ENCODE measurements at places on chromosomes 16 and 17. TPM values are rescaled to one million over a fixed set of nuclear protein-coding genes. Genes with fewer than 3 reads are reported as not detected.

DNA sequence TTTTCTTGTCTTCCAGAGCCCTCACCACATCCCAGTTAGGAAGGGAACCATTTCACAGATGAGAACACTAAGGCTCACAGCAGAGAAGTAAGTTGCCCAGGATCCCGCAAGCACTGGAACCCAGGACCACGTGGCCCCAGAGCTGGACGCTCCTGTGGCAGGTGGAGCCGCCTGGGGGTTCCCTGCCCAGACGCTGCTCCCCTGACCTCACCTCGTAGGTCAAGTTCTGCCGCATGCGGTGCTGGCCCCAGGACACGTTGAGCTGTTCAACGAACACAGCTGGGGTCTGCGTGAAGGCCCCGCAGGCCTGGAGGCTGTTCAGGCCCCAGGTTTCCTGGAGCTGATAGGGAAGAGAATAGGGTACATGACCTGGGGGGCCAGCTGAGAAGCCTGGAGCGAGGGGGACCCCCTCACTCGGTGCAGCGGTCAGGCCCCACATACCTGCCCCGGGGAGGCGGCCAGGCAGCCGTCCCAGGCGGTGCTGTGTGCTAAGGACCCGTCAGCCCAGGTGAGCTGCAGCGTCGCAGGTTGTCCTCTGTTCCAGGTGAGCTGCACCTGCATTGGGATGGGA lies 54.1 kb downstream of the RMI2 start:
- no peak for DNase-seq

DNA sequence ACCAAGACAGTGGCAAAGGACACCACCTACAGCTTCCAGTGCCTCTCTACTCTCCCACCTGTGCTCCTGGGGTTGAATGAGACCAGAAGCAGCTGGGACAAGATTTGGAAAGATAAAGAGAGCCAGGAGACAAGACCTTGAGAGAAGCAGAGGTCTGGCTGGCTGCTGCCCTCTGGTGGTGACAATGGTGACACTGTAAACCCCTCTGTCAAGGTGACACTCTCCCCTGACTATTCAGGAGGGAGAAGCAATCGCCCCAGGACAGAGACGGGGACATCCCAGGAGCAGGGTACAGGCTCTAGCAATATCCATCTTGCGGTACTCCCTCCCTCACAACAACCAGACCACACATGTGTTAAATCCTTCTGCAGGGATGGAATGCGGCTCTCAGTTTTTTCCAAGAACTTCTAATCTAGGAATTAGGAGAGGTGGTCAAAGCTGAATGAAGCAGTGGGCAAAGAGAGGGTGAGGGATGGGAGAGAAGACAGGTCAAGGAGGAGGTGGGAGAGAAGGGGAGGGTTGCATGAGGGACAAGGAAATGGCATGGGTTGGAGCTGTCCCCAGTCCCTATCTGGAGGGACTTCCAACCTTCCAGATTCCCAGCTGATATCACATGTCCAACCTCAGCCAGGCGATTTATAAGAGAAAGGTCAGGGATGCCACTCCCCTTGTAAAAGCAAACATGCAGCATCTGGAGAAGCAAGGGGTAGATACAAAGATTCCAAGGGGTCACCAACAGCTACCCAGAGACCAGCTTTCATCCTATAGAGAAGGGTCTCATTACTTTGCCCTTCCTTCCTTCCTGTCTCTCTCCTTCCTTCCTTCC lies 2.9 kb downstream of the PHOSPHO1 start:
- peak; percentile 66 for DNase-seq

DNA sequence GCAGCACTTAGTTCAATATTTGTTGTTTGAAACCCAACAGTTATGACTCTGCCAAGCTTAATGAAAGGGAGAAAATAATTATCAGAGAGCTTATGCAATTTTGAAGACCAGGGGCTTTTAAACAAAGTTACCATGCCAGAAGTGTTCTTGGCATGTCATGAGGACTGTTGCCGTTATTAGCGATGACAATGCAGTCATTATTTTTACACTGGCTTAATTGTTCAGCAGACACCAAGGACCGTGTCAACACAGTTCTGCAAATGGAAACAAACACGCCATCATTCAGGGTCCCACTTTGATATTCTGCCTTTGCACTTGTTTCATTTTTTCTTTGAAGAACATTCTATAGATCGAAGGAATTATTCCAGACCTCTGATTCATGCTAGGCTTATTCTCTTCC lies 518.5 kb downstream of the CDH13 start:
- no peak for DNase-seq

- no peak for DNase-seq
Measured at GRCh38 chr16:88638323-88639230, at the start of gene IL17C. IL17C (plus strand) TSS chr16:88638572; CDS start chr16:88638642, 70 bp downstream.

- DNase-seq = no peak
Measured at GRCh38 chr17:9824094-9824493, 1.6 kb upstream of the GLP2R start.

DNA sequence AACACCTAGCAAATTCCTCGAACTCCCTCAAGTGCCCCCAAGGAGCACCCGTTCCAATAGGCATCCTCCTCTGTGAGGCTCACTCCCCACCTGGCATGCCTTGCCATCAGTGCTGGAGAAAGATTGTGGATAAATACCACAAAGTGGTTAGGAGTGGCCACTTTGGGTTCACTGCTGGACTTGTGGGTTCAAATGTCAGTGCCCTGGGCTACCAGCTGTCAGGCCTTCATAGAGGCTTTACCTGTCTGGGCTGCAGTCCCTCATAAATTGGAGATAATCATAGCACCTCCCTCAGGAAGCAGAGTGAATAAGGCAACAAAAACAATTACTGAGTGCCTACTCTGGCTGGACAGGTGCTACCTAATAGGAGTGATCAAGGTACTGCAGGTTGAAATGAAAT lies 1.5 kb upstream of the SYT17 start:
- DNase-seq = no peak

DNA sequence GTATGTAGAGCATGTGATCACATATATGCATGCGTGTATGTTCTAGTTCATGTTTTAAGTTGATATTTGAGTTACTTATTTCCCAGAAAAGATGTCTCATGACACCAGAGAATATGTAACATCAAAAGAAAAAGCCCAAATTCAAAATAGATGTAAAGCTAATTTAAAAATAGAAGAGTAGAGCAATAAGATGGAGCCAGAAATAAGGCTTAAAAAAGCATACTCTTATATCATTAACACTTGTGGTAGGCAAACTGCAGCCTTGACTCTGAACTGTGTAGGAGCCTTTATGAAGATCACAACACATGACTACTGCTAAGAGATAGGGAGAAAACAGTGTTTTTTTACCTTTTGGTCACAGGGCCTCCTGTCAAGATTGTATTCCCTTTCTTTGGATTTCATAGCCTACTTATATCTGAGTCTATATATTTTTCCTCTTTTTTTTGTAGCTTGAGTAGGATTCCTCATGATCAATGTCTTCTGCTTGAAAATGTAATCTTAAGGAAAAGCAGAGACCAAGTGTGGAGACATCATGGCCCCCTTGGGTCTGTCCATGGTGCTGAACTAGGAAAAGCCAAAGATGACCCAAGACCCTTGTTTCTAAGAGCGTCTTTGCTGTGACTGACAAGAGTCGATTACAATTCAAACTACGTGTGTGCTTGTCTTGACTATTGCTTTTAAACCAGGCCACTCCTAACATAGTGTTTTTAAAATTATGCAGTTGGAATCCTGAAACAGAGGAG lies 390.4 kb downstream of the SHISA9 start:
- no peak for DNase-seq

BCKDK gene
- 56.4 TPM for total RNA-seq
